SK-N-SH (cell line): ENCODE measurements at places on chromosomes 16 and 17. TPM values are rescaled to one million over a fixed set of nuclear protein-coding genes. Genes with fewer than 3 reads are reported as not detected.

The NTN1 gene
- polyA plus RNA-seq: 0.03 and 0.05 TPM in 2 replicates

The KRT36 gene
- not detected in 2 replicates for polyA plus RNA-seq

The GRB2 gene
- polyA plus RNA-seq: 81.6 and 89.6 TPM in 2 replicates

DNA sequence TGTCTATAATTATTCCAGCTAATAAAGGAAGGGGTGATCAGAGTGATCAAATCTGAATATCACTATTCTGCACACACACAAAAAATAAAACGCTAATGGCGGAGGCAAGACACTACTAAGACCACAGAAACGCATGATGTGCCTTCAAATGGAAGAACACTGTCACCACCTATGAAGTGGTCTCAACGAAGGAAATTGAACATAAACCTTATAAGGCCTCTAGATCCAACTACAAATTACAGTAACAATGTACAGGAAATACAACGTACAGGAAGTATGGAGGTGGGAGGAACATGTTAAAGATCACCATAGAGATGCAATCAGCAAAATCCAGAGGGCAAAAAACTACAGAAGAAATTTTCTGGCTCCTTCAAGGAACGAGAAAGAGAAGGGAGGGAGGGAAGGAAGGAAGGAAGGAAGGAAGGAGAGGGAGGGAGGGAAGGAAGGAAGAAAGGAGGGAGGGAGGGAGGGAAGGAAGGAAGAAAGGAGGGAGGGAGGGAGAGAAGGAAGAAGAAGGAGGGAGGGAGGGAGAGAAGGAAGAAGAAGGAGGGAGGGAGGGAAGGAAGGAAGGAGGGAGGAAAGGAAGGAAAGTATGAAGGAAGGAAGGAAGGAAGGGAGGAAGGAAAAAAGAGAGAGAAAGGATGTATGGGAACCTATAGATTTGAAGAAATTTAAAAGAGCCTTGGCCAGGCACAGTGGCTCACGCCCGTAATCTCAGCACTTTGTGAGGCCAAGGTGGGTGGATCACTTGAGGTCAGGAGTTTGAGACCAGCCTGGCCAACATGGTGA is 3.1 kb upstream of the SGCA start:
- H3K36me3 ChIP-seq: no peaks in the 10 kb centered on the region
- H3K4me3 ChIP-seq: no peak overlapping the region
- no peaks in the 10 kb centered on the region for H3K27me3 ChIP-seq
- H3K4me1 ChIP-seq: peaks cover 10% of the 10 kb centered on the region; the same call in 1 of the 2 replicates
- no peak for DNase-seq
- no peak overlapping the region for H3K27ac ChIP-seq

GRCh38 chr16:24580665-24581064 is 41.3 kb downstream of the RBBP6 start:
- no peak overlapping the region for H3K4me3 ChIP-seq
- DNase-seq: peak; percentile 41
- no peaks in the 10 kb centered on the region for H3K36me3 ChIP-seq
- H3K4me1 ChIP-seq: no peaks in the 10 kb centered on the region; the same call in 1 of the 2 replicates

GRCh38 chr16:4314532-4315185 is 1.2 kb upstream of the GLIS2 start:
- peak; percentile 68 for DNase-seq
- no peaks in the 10 kb centered on the region for H3K36me3 ChIP-seq
- peak overlapping the region; percentile 74 for H3K27ac ChIP-seq
- H3K4me3 ChIP-seq: peak overlapping the region; percentile 57
- H3K4me1 ChIP-seq: peaks cover 35% of the 10 kb centered on the region; the same call in 1 of the 2 replicates

GRCh38 chr17:61413661-61414126 is 14.1 kb downstream of the TBX2 start:
- peaks cover 7% of the 10 kb centered on the region; the same call in 1 of the 2 replicates for H3K36me3 ChIP-seq
- H3K27me3 ChIP-seq: no peaks in the 10 kb centered on the region
- peak overlapping the region; percentile 90 for H3K27ac ChIP-seq
- peaks cover 49% of the 10 kb centered on the region for H3K4me1 ChIP-seq

DNA sequence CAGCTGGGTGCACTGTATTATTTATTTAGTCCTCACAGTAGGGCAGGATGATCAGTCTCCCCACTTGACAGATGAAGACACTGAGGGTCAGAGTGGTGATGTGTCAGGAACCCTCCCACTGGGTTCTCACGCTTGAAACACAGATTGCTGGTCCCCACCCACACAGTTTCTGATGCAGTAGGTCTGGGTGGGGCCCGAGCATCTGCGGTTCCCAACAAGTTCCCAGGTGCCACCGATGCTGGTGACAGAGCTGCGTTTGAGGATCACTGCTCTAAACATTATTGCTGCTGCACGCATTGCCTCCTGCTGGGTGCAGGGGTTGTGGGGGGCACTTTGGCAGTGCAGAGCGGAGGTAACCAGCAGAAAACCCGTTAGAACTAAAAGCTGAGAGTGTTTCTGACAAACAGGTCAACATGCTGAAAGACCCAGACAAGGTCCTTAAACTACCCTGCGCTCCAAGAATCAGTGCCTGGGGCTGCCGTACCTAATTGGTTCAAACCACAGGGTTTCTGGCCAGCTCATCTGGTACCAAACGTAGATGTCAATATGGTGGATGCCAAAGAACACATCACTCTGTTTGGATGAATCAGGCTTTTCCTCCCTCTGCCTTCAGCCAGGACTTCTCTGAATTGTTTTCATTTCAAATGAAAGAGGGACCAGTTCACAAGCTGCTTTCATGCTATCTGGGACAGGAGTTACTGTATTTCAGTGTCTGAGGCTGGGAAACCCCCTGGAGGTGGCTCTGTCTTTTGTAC is 76.0 kb downstream of the ABCC1 start:
- H3K4me3 ChIP-seq: no peak overlapping the region
- H3K27me3 ChIP-seq: no peaks in the 10 kb centered on the region
- no peak for DNase-seq
- peaks cover 18% of the 10 kb centered on the region for H3K36me3 ChIP-seq
- peaks cover 23% of the 10 kb centered on the region for H3K4me1 ChIP-seq
- H3K27ac ChIP-seq: no peak overlapping the region
